ENCODE measurements at places on chromosomes 13 and 19. TPM values are rescaled to one million over a fixed set of nuclear protein-coding genes. Genes with fewer than 3 reads are reported as not detected.

- peak; percentile 16 for DNase-seq
Measured at GRCh38 chr13:39656325-39656677, 839 bp downstream of the COG6 start.

DNA sequence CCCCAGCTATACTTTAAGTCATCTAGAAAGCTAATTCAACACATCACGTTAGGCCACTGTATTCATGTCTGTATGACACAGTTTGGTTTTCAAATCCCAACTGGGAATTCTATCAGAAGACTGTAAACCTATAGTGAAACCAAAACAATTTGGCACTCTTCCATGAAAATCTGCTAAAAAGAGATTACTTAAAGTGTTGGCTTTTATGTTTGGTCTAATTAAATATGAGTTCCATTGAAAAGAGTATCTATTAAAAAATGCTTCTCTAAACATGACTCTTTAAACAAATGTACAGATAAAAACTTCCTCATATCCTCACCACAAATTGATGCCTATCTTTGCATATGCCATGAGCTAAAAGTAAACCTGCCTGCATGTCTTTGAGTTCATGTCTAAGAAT, 25.4 kb downstream of the PCDH9 start:
- DNase-seq = no peak

GRCh38 chr19:47510516-47511127, 4.2 kb downstream of the NAPA start:
- DNase-seq = no peak

DNA sequence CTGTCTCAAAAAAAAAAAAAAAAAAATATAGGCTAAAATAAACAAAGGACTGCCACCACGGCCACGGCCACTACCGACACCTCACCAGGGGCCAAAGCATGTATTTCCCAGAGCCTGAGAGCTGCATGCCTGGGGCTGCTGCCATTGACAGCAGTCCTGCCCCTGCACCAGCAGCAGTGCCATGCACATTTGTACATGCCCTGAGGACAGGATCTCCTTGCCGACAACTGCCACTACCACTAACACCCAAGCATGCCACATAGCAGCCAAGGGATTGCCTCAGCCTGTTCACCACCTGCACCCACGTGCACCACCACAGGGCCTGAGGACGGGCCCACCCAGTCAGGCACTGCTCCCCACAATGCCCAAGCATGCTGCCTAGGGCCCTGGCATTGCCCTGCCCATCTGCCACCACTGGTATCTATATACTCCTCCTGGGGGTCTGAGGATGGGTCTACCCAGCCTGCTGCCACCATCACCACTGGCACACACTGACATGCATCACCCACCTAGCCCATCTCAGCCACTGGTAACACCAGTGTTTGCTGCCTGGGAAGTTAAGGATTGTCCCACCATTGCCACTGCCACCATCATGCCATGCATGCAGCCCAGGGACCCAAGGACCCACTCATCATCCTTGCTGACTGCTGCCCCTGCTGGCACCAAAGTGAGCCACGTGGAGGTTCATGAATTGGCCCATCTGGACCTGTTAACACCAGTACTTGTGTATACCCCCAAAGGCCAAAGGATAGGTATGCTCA, 10.6 kb upstream of the NUP62 start:
- DNase-seq = no peak

- no peak for DNase-seq
Measured at GRCh38 chr13:80921541-80921940, 580.6 kb upstream of the SPRY2 start.

GRCh38 chr13:30806784-30807183, 71.4 kb downstream of the ALOX5AP start:
- peak; percentile 60 for DNase-seq

GRCh38 chr19:18419699-18420460, 682 bp downstream of the SSBP4 start:
- DNase-seq = no peak

DNA sequence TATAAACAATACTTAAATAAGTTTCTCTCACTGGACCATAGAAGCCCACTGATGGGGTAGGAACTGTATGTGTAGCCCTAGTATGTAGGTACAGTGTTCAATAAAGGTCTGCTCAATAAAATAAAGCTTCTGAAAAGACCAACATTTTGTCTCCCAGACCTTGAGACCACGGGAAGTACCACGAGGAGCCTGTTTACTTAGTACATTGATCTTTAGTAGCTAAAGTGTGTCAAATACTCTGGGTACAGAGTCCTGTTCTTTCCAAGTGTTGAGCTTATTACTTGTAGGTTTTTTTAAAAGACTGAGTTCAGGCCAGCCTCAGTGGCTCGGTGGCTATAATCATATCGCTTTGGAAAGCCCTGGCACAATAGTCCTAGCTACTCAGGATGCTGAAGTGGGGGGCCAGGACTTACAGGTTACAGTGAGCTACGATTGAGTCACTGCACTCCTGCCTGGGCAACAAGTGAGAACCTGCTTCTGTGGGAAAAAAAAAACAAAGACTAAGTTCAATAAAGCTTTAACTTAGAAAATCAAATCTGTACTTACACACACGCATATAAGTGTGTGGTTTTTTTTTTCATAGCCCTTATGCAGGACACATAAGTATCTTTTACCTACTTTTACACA, 3.4 kb downstream of the MTRF1 start:
- DNase-seq = no peak

- DNase-seq = no peak
Measured at GRCh38 chr13:47100214-47100853, 203.5 kb upstream of the HTR2A start.

DNA sequence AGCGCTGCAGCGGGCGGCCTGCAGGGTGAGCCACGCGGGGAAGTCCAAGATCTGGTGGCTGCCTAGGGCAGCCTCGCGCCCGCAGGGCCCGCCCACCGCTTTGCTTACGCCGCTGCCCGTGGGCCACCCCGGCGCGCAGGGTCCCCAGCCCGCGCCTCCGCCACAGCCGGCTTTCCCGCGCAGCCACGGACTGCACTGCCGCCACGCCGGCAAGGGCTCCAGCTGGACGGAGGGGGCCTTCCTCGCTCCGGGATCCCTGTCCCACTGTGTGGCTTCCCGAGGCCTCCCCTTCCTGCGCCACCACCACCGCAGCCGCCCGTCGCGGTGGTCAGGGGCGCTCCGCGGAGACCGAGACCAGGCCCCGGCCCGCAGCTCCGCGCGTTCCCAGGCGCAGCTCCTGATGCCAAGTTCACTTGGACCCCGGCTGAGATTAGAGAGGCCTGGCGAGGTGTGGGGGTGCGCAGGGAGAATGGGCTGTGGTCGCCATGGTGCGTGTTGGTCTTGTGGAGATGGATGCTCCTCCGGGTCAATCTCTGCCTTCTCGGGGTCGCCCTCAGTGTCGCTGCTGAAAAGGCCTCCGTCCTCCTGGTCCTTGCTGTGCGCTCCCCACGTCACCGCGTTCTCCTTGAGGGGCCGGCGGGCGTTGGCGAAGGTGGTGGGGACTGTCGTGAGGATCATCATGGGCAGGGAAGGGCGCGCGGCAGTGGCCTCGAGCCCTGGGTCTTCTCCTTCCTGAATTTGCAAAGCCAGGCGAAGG, 17.9 kb upstream of the RNF17 start:
- no peak for DNase-seq

DNA sequence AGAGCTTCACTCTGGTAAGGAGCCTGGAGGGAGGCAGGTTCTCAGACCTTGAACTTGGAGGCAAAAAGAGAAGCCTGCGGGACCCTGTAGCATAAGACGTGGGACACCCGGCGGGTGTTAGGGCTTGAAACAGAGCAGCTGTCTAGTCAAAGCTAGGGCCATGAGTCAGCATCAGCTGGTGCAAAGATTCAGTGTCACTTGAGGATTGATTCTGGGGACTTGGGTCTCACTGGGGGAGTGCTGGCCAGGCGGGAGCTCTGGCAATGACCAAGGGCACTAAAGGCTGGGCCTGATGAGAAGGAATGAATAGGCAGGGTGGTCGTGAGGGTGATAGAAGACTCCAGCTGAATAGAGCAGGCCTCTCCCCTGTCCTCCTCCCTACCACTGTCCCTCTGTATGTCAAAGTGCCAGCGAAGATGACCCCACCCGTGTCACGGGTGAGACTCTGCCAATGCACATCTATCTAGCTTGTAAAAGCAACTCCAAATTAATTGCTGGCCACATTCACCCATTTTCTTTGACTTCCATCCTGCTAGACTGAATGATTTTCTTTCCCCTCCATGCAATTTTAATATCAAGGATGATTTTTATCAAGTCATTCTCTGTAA, 97.1 kb downstream of the MBNL2 start:
- DNase-seq = peak; percentile 54

DNA sequence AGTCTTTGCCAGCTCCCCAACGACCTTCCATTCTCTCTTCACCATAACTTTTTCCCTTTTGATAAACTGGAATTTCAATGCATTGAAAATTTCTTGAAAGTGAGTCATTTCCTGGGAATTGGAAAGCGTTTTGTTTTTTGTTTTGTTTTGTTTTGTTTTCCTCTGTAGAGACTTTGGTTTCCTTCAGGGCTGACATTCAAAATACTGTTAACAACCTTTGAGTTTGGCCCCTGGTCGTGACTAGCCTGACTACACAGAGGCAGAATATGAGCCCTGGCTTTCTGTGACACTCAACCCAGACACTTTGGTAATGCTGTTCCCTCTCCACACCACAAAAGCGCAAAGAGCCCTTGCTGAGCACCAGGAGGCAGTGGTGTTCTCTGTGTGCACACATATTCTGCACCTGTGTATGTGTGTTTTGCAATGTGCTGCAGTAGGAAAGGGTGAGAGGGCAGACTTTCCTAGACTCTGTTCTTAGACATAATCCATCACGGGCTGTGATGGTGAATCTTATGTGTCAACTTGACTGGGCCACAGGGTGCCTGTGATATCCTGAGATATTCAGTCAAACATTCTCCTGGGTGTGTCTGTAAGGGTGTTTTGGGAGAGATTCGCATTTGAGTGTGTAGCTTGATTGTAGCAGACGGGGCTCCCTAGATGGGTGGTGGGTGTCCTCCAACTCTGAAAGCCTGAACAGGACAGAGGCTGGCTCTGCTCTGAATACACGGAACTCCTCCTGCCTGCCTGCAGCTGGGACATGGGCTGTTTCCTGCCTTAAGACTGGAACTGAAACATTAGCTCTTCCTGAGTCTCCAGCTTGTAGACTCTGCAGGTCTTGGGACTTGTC, 29.5 kb upstream of the ANKRD10 start:
- DNase-seq = peak; percentile 86

- no peak for DNase-seq
Measured at GRCh38 chr13:39306639-39307589, 268.7 kb downstream of the NHLRC3 start.

GRCh38 chr19:41575998-41576397, at the start of gene CEACAM21:
Gene CEACAM21 (plus strand): TSS chr19:41576166. CDS start chr19:41576275, 109 bp downstream.
- no peak for DNase-seq

DNA sequence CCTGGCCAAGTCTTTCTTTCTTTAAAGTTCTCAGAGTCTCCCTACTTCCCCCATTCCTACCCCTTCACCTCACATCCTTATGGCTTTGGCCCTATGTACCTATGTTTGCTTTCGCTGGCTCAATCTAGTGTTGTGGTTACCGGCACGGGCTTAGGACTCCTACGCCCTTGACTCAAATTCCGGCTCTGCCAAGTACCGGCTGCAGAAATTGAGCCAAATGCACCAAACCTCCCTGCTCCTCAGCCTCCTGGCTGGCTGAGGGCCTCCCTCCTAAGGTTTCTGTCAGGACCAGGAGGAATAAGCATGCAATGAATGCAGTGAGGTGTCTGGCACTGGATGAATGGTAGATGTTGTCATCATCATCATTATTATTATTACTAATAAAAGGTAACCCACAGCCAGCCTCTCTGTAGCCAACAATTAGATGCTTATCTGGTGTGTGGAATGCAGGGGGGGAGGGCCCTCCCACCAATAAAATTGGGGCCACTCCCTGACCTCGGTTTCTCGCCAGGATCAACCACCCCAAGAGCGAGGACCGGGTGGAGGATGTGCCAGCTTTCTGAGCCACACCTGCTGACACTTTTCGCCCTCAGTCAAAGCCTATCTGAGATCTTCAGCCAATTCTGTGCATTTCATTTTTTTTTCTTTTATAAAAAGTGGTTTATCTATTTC, 20.7 kb downstream of the KLK5 start:
- no peak for DNase-seq

GRCh38 chr19:29060813-29061364, 152.1 kb downstream of the UQCRFS1 start:
- no peak for DNase-seq

- DNase-seq = no peak
Measured at GRCh38 chr13:33636955-33637670, 180.8 kb upstream of the RFC3 start.

DNA sequence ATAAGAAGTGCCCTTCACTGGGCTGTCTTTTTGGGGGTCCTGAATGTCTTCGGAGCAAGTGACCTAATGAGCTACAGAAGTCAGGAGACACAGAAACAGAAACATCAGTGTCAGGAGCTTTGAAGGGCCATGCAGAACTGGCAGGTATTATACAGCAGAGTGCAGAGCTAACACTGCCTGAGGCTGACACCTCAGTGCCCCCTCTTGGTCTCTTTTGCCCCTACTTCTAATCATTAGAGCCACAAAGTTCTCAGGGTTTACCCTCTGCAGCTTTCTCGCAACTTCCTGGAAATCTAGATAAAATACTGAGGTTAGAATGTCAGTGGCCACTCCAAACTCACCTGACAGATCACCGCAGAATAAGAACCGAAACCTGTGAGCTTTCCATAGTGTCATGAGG, 172.7 kb downstream of the B3GLCT start:
- no peak for DNase-seq

DNA sequence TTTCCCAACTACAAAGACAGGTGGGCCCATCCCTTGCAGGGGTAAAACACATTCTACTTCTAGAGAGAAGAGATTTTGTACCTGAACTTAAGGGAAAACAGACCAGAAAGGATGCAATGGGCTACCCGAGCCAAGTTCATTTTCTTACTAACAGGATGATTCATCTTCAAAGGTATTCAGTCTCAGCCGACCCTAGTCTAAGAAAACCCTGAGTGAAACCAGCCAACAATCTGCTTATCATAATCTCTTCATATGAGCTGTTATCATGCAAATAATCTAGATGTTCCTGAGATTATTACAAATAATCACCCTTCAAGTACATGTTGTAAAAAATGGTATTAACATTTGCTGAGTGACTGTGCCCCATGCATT, 15.6 kb downstream of the PABPC3 start:
- no peak for DNase-seq

GRCh38 chr13:41775251-41775650, 185.7 kb downstream of the VWA8 start:
- no peak for DNase-seq

Gene CGB5
- not detected for total RNA-seq

Gene PROZ
- total RNA-seq = not detected

Gene ZNF358
- total RNA-seq = 20.9 TPM

Gene TJP3
- total RNA-seq = not detected

Gene ERICH4
- not detected for total RNA-seq

Gene SIGLEC12
- total RNA-seq = not detected

Gene PSG6
- 0.32 TPM for total RNA-seq

Gene SOX21
- total RNA-seq = not detected

Gene FPR2
- total RNA-seq = not detected

Gene INSL3
- total RNA-seq = not detected

Data from fibroblast of villous mesenchyme (primary cell).